ENCODE measurements at places on chromosomes 13 and 19. TPM values are rescaled to one million over a fixed set of nuclear protein-coding genes. Genes with fewer than 3 reads are reported as not detected.

GRCh38 chr13:94667190-94667589 is 45.2 kb downstream of the SOX21 start:
- DNase-seq: no peak

- no peak for DNase-seq
These were observed 13.2 kb downstream of the ING1 start for GRCh38 chr13:110726726-110727125.

GRCh38 chr19:2371656-2372055 is 11.6 kb downstream of the TMPRSS9 start:
- DNase-seq: no peak

DNA sequence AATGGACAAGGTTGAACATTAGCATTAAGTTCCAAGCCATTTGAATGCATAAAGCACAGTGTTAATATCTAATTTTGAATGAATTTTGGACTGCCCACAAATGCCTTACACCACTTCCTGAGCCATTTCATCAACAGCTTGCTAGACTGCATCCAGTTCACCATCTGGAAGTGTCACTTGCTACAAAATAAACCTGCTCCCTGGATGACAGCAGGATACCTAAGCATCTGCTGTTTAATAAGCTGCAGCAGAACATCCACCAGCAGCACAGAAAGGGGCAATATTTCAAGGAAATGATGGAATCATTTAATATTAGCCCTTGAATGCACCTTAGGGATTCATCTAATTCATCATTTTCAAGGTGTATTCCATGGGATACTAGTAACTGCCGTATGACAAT is 76.6 kb upstream of the PCDH9 start:
- DNase-seq: no peak

Gene CASP14
- polyA plus RNA-seq: not detected

Gene TEX26
- not detected for polyA plus RNA-seq

Gene PPM1N
- 1.2 TPM for polyA plus RNA-seq

GRCh38 chr13:76860706-76861105 is 25.5 kb downstream of the KCTD12 start:
- no peak for DNase-seq

DNA sequence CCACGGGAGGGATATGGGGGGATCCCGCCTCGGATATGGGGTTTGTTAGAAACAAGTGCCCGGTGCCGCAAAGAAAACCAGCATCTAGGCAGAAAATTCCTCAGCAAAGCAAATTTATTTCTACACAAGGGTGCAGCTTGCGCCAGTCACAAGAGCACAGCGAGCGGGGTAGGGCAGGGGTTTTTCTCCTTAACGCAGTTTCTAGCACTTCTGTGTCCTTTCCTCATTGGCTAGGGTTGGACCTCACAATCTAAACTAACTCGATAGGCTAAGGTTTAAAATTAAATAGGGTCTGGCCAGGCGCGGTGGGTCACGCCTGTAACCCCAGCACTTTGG is 595 bp downstream of the ZNF440 start:
- DNase-seq: no peak

Gene ZNF253
- 0.67 TPM for polyA plus RNA-seq

DNA sequence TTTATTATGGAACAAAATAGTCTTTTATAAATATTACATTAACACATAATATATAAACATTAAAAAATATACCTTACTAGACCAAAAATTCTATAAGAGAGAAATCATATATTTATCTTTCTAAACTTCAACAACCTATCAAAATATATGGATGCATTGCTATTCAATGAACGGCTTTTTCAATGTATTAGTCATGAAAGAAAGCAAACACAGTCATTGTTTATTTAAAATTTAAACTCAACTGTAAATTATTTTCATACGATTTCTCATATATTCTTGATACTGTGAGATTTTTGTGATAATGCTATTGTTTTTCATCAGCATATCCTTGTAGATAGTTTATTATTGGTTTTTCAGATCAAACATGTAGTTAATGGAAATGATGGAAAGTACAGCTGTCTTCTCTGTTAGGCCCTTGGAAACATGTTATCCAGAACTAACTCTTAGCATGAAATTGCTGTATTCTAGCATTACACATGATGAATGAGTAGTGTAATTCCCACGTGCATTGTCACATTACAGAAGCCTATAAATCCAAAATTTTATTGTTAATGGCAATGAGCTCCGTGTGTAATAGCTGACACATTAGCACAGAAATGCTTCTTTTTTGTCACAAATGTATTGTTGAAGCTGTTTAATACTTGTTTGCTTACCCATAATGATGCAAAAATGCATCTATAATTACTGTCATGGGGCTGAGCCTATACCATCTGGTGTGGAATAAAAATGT is 1639.9 kb downstream of the SLITRK5 start:
- no peak for DNase-seq

DNA sequence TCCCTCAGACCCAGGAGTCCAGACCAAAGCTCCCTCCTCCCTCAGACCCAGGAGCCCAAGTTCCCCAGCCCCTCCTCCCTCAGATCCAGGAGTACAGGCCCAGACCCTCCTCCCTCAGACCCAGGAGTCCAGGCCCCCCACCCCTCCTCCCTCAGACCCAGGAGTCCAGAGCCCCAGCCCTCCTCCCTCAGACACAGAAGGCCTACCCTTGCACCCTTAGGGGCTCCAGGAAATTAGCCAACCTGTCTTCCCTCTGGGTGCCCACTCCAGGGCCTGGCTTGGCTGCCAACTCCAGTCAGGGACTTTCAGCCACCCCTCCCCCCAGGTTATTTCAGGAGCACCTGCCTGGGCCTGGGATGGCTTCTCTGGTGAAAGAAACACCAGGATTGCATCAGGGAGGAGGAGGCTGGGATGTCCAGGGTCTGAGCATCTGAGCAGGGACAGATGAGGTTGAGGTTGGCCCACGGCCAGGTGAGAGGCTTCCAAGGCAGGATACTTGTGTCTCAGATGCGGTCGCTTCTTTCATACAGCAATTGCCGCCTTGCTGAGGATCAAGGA is at the start of gene FGF21:
FGF21 (plus strand) TSS at position 441 of the 558 bp plus-strand sequence. CDS start 713 bp downstream, outside the sequence.
- DNase-seq: no peak

DNA sequence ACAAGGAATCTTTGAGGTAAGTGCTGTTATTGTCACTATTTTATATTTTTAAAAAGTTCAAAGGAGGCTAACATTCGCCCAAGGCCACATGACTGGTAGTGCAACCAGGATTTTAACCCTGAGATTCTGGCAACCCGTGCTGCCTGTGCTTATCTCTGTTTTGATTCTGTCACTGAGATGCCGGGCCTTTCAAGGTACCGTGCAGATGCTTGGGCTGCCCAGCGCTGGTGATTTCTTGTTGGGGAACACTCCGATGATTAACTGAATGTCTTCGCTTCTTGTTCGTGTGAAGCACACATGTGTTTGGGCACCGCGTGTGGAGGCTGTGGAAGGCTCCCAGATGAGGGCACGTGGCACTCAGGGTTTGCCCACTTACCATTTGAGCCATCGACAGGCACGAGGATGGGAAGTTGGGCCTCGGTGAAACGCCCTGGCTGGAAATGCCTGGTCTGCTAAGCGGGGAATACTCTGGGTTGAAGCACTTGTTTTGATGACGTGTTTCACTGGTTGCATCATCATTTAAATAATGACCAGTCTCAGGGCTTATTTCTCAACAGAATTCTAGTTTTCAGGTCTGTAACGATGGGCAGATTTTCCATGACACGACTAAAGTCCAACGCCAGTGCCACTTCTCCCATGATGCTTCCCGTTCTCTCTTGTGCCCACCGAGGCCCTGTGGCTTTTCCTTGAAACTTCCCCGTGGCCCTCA is 392.7 kb downstream of the FGF9 start:
- DNase-seq: no peak

Gene DOCK6
- polyA plus RNA-seq: 9.1 TPM

GRCh38 chr19:30309176-30309575 is 63.0 kb upstream of the ZNF536 start:
- DNase-seq: no peak

Gene IGFL2
- polyA plus RNA-seq: not detected

Gene ZNF100
- 0.99 TPM for polyA plus RNA-seq

- no peak for DNase-seq
These were observed 6.9 kb downstream of the REX1BD start for GRCh38 chr19:18595475-18595874.

GRCh38 chr13:36362914-36363313 is 16.7 kb upstream of the SPART start:
- no peak for DNase-seq

DNA sequence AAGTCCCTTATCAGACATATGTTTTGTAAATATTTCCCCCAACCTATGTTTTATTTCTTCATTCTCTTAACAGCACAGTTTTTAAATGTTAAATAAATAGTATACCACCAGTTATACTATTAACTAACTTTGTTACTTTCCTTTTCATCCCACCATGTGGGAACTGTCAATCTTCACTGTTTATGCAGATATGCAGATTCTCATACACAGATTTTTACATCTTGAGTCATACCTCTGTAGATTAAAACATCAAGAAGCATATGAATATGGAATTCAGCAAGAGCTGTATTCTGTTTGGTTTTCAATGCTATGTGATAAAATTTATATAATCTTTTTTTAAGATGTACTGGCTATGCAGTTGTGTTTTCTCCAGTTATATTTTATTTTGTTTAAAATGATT is 566.3 kb downstream of the LIG4 start:
- no peak for DNase-seq

Gene RFPL4A
- not detected for polyA plus RNA-seq

Gene FLT3LG
- 7.7 TPM for polyA plus RNA-seq

- no peak for DNase-seq
These were observed 711.4 kb downstream of the DIAPH3 start for GRCh38 chr13:59452189-59452890.

- no peak for DNase-seq
These were observed 143.6 kb upstream of the SERP2 start for GRCh38 chr13:44230071-44230470.

Gene ZNF729
- polyA plus RNA-seq: not detected

GRCh38 chr19:9917321-9917720 is 19.0 kb downstream of the OLFM2 start:
- no peak for DNase-seq
